Lung microvascular endothelial cell (primary cell): ENCODE measurements at places on chromosomes 3 and 15. TPM values are rescaled to one million over a fixed set of nuclear protein-coding genes. Genes with fewer than 3 reads are reported as not detected.

DNA sequence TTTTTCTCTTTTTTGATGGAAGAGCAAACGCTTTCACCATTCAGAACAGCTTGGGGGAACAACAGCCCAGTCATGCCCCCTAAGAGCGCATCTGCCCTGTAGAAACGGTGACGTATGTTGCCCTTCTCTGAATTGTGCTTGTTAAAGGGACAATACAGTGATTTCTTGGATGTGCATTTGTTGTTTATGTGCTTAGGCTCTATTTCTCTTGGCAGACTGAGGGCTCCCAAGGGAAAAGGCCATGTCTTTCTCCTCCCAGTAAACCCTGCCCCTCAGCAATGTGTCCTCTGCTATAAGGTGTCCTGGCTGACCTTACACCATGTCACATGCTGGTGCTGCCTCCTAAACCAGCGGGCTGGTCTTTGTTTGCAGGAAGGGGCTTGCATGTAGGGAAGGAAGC lies 346.1 kb downstream of the EPHB1 start:
- DNase-seq: no peak

DNA sequence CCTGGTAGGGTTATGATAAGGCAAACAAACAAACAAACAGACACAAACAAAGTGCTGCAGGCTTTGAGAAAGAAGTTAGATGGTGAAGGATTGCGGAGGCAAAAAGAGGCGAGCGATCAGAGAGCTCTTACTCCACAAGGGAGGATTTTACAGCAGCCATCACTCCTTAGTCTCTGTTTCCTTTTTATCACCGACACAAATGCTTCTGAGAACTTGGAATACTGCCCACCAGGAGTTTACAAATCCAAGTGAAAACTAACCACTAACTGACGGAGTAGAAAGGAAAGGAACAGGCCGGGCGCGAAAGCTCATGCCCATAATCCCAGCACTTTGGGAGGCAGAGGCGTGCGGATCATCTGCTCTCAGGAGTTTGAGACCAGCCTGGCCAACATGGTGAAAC lies 35.6 kb upstream of the GPR160 start:
- DNase-seq: no peak

DNA sequence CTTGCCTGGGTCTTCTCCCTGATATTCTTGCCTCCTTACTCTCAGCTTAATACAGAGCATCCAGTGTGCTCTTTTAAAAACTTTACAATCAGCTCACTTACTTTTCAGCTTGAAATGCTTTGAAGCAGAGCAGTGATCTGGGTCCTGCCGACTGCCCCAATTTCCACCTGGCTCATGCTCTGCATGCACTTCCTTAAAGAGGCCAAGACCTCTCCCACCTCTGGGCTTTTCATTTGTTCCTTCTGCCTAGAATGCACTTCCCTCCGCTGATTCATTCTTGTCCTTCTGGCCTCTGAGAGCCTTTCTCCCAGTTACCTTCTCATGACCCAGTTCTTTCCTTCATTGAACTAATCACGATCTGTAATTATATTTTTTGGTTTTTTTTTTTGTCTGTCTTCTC lies 1.9 kb upstream of the CCNDBP1 start:
- no peak for DNase-seq

DNA sequence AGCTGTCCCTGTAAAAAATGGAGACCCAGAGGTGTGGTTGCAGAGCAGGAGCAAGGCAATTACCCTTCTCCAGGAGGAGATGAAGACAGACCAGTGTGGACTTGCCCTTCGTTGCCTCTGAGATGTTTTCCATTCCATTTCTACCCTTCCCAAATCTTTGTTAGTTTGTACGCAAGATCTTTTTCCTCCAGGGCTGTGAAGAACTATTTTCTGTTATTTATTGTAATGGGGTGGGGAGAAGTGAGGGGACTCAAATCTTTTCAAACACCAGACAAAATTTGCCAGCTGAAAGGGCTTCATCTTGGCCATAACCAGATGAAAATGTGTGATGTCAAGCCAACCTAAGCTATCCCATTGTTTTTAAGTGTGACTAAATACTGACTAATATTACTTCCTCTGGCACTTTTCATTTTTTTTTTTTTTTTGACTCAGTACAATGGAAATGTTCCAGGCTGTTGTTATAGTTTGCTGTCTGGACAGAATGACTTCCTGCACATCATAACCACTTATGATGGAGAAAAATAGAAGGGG lies 271.3 kb upstream of the TPRG1 start:
- DNase-seq: peak; percentile 94

GRCh38 chr3:140198242-140198641 lies 263.3 kb downstream of the CLSTN2 start:
- no peak for DNase-seq

TRPM1 gene
- total RNA-seq: 0.20 TPM in 1 of 2 replicates, not detected in the other

SUCNR1 gene
- not detected in 2 replicates for total RNA-seq

DNA sequence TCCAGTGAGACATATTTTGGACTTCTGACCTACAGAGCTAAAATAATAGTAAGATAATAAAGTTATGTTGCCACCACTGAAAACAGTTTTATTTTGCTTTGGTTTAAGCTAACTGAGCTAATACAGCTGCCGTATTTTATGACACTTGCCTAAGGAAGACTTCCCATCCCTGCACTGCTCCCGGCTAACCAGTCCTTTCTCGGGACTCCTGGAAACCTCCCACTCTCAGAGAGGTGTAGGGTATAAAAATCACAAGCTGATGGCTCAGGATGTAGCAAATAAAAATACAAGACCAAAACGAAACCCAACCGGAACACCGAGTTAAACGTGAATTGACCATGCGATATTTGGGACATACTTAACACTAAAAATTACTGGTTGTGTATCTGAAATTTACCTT lies 448 bp upstream of the KBTBD12 start:
- DNase-seq: no peak

GRCh38 chr3:129077222-129077621 lies 16.6 kb downstream of the GP9 start:
- DNase-seq: peak; percentile 93

TBC1D5 gene
- 51.2 and 75.8 TPM in 2 replicates for total RNA-seq
